ENCODE measurements at places on chromosomes 13 and 19.
A peak's percentile ranks its signal among the peaks of the same experiment; 100 is the strongest.

- DNase-seq: no peak
Measured at GRCh38 chr19:44765033-44765948, 12.4 kb upstream of the CBLC start.

DNA sequence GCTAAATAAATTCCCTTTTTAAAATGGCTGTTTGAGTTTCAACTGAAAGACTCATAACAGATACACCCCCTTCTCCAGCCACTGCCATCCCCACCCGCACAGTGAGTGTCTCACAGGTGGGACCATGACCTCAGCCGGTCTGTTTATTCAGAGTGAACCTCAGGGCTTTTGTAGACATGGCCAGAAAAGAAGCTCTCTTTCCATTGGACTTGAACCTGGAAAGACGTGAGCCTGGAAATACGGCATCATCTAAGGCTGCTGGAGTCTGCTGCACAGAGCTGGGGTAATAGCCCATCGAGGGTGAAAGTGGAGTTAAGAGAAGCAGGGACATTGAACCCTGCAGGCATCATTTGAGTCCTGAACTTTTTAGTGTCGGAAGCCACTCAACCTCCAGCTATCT, 15.2 kb upstream of the KPNA3 start:
- DNase-seq: no peak

DNA sequence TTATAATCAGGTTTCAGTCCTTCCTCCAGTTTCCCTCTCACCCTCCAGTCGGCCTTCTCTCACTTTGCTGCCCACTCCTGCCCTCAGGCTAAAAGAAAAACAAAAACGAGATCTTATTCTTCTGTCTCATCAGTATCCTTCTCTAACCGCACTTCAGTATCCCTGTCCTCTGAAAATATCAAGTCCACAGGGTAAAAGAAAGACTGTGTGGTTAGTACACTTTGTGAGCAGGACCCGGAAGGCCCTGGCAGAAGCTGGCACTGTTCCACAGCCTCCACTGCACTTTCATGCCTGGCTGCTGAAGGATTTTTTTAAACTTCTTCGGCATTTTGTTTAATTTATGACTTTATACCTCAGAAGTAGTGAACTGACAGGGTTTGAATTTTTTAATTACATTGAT, 51.8 kb downstream of the TM9SF2 start:
- DNase-seq: no peak

GRCh38 chr19:48490981-48491792, 20.4 kb downstream of the LMTK3 start:
- no peak for DNase-seq

DNA sequence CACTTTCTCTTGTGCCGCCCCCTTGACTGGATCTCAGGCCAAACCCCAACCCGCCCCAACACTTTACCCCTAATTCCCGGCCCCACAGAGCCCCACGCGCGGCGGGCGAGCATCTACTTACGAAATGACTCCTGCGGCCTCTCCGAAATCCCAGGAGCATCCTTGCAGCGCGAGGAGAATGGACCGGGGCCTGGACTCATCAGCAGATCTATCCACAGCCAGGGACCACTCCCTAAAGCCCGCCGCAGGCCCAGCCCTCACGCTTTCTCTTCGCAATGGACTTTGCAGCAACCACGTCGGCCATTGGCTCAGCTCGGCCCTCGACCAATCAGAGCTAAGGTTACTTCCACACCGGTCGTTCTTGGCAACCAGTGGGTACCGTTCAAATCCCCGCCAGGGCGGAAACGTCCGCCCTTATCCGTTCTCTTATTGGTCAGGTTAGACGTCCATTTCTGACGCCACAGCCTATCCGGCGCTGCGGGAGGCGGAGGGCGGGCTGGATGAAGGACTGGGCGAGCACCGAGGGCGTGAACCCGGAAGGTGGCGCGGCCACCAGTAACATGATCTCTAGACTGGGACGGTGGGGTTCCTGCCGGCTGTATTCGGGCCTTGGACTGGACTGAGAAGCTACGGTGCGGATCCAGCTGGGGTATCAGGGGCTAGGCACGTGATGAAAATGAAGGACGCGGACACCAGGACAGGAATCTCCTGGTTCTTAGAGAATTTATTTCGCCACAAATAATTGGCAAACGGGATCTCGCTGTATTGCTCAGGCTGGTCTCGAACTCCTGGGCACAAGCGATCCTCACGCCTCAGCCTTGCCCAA, at the start of the genes CEP89 and FAAP24:
Gene CEP89 (minus strand): TSS at position 244 of the 826 bp plus-strand sequence. CDS start 84 bp downstream, at position 160.
Gene FAAP24 (plus strand): TSS at position 528 of the 826 bp plus-strand sequence. CDS start 955 bp downstream, outside the sequence.
- DNase-seq: peak; percentile 100

GRCh38 chr13:53201454-53202225, 173.0 kb downstream of the OLFM4 start:
- no peak for DNase-seq

DNA sequence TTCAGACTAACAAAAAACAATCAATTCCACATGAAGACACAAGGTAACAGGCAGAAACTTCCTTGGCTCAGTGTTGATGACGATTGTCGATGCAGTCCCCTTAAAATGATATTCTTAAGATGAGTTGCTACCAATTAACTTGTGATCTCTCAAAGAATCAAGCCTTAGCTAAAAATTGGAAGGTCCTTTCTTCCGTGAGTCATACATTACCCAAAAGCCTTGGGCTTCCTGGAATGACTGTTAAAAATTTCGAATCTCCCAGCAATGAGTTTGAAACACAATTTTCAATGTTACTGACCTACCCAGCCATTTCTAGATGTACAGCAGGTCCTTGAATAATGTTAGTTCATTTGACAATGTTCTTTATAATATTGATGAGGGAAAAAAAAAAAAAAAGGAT, 28.0 kb upstream of the RB1 start:
- no peak for DNase-seq

DNA sequence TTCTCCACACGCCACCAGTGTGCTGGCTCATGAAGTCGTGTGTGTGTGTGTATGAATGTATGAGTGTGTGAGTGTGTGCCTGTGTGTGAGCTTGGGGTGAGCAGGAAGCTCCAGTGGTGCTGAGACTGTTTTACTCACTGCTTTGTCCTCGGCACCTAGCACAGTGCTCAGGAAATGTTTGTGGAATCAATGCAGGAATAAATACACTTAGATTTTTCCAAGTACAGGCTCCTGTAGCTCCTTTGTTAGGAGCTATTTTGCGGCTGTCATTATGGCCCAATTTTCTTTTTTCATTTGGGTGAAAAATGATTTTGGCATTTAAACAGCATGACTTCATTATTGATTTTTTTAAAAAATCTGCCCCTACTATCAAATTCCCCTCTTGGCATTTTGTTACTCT, 193.5 kb upstream of the KL start:
- DNase-seq: no peak

- DNase-seq: no peak
Measured at GRCh38 chr19:2240881-2241760, 4.5 kb downstream of the SF3A2 start.

DNA sequence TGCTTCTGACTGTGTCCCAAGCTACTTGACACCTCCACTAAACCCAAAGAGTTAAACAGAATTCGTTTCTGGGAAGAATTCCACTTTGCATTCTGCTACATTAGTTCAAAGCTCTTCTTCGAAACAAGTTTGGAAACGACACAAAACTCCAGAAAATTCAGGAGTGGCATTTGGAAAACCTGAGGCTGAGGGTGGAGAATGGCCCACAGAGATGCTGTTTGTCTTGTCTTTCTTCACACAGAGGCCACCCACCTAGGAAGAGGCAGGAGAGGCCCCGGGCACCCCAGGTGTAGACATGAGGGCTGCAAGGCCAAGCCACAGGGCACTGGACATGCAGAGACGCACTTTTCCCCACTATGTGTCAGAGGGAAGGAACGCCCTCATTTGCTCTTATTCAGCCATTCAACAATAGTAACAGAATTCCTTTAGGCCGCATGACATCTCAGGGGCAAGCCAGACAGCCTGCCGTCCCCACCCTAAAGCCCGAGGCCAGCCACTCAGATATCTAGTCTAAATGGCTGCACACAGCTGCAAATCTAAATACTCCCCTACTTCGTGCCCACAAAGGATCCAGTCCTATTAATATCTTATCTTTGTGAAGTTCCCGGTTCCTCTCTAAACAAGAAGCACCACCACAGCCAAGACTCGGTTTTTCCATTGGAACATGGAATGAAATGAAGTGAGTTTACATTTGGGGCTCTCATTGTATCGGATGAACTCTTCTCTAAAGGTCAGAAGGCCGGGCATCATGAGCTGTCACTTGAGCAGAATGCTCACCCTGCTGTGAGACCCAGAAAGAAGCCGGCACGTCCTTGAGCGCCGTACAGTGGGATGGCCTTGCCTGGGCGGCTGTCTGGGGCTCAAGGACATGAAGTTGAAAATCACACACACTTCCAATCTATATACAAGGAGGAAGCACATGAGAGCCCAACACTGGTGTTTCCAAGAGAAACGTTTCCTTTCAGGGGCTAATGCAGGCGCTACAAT, 19.8 kb downstream of the COL4A1 start:
- DNase-seq: no peak

DNA sequence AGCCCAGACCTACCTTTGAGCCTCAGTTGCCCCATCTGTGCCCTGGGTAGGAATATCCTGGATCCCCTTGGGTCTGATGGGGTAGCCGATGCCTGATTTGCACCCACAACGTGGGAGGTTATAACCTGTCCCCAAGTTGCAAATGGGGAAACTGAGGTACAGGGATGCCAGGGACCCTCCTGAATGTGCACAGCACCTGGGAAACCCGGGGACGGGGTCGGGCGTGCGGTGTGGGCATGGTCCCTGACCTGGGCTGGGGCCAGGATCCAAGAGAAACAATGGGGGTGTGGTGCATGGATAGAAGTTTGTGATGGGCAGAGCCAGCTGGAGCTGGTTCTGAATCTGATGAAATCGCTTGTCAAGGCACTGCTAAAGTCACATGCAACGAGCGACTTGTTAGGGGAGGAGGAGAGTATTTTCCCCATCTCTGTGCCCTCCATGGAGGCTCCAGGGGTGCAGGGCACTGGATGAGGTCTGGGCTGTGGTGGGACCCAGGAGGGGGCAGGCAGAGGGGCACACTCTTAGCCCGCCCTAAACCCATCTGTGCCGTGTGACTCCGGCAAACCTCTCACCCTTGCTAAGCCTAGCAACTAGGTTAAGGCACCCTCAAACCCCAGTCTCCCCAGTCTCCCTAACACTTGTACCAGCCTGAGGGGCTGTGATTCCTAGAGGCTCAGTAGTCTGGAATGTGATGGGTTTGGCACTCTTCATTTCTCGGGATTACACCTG, 749 bp downstream of the GDF15 start:
- DNase-seq: no peak

DNA sequence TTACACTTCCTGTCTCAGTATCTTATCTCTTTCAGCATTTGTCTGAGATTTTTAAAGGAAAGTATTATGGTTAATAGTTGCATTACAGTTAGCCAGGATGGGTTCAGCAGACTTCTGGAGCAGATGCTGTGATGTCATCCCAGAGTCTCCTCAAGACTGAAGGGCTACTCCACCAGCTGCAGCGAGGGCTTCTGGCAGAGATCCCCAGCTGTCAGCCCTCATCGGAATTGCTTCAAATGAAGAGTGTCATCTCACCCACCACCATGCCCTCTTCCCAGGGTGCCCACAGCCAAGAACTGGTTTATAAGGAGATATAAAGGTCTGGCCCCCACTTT, 84.4 kb downstream of the FAM216B start:
- no peak for DNase-seq

- peak; percentile 18 for DNase-seq
Measured at GRCh38 chr13:112525356-112525945, 62.5 kb downstream of the TUBGCP3 start.
